Hematopoietic multipotent progenitor cell (in vitro differentiated cells): ENCODE measurements at places on chromosomes 12 and 14. TPM values are rescaled to one million over a fixed set of nuclear protein-coding genes. Genes with fewer than 3 reads are reported as not detected.

The CPNE6 gene
- total RNA-seq: not detected

The ERP27 gene
- 1.3 TPM for total RNA-seq

The TSPAN11 gene
- not detected for total RNA-seq

The OR6C2 gene
- total RNA-seq: not detected
